CD4-positive, CD25-positive, alpha-beta regulatory T cell (primary cell): ENCODE measurements at places on chromosomes 11 and 22. TPM values are rescaled to one million over a fixed set of nuclear protein-coding genes. Genes with fewer than 3 reads are reported as not detected.

DNA sequence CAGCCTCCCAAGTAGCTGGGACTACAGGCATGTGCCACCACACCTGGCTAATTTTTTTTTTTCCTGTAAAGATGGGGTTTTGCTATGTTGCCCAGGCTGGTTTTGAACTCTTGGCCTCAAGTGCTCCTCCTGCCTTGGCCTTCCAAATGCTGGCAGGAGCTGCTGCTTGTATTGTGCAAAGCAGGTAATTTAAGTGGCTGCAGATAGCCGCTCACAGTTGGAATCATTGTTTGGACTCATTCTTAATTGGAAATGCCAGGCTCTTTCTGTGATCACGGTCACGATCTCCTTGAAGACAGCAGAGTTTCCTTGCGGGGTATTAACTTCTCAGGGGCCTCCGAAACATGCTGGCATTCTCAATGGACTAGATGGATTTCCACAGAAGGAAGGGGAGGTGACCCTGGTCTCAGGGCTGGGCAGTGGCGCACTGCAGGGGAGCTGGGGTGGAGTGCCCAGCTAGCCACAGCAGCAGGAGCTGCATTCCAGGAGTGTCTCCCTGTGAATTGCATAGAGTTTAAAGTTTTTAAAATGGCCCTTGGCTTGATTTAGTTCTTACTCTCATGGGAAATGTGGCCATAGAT, 136.1 kb downstream of the MORC2 start:
- H3K36me3 ChIP-seq, result no peaks in the 10 kb centered on the region
- no peak overlapping the region for H3K27ac ChIP-seq
- DNase-seq, result no peak

The KCNJ1 gene
- total RNA-seq, result not detected

DNA sequence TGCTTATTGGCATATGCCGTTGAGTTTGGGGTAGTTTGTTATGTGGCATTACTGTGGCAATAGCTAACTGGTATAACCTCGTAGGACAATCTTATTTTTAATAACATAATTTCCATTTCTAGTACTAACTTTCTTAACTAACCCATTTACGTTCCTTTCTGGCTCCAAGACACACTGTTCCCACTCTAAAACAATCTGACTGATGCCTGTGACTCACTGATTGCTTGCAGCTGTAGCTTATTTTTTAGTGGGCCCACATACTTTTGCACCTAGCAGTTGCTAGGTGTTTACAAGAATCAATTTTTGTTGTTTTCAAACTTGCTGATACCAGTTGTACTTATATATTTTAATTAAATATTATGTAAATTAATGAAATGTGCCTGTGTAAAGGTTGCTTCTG, 52.2 kb downstream of the FAT3 start:
- no peaks in the 10 kb centered on the region for H3K4me1 ChIP-seq
- no peak overlapping the region for H3K27ac ChIP-seq
- no peaks in the 10 kb centered on the region for H3K36me3 ChIP-seq

DNA sequence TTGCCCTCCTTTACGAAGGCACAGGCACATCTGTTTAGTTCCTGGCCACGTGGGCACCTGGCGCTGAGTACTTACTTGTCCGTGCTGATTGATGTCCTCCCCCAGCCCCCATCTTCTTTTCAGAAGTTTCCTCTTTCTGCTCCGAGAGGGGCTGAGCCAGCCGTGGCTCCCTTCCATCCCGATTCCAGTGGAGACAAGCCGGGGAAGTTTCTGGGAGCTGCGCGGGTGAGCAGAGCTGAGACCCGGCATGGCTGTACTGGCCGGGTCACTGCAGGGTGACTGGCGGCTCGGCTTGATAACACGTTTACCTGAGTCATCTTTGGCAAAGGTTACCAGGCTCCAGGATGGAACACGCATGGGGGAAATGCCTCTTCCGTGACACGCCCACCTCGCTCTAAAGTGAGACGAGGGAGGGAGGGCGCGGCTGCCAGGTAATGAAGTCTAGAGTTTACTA, 45.4 kb upstream of the ATXN10 start:
- H3K4me3 ChIP-seq, result no peak overlapping the region
- no peak overlapping the region for H3K27ac ChIP-seq
- H3K36me3 ChIP-seq, result no peaks in the 10 kb centered on the region

- H3K27me3 ChIP-seq, result no peaks in the 10 kb centered on the region
- no peak for DNase-seq
- no peak overlapping the region for H3K4me3 ChIP-seq
- no peak overlapping the region for H3K27ac ChIP-seq
- H3K36me3 ChIP-seq, result peaks cover 92% of the 10 kb centered on the region
- H3K4me1 ChIP-seq, result no peaks in the 10 kb centered on the region
Observed at GRCh38 chr11:68581439-68581838, 102.9 kb upstream of the GAL start.

DNA sequence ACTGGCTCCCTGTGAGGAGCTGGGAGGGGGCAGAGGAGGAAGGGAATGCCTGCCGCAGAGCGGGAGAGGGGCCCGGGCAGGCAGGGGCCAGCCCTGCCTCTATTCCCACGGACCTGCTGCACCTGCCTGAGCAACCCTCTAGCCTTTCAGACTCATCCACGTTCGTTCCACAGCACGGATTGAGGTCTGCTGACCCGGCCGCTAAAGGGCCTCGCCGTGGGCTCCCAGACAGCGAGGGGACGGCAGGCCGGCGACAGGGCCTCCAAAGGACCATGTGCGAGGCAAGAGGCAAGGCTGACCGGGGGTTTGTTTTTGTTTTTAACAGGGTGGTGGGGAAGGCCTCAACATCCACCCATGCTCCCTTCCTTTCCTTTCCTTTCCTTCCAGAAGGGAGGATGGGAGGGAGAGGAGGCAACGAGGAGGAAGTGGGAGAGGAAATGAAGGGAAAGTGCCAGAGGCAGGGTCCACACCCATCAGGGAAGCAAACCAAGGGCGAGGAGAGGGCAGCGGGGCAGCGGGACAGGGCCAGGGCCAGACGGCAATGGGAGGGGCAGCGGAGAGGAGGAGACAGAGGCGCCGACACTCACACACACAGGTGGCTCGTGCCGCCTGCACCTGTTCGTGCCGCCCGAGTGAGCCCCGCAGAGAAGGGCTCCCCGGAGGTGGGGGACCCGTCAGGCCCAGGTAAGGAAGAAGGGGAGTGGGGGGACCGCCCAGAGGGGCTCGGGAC, 7.5 kb downstream of the LRFN4 start:
- no peak overlapping the region for H3K27ac ChIP-seq
- no peak for DNase-seq
- no peak overlapping the region for H3K4me3 ChIP-seq
